NCI-H460 (cell line): ENCODE measurements at places on chromosomes 5 and 9. TPM values are rescaled to one million over a fixed set of nuclear protein-coding genes. Genes with fewer than 3 reads are reported as not detected.

DNA sequence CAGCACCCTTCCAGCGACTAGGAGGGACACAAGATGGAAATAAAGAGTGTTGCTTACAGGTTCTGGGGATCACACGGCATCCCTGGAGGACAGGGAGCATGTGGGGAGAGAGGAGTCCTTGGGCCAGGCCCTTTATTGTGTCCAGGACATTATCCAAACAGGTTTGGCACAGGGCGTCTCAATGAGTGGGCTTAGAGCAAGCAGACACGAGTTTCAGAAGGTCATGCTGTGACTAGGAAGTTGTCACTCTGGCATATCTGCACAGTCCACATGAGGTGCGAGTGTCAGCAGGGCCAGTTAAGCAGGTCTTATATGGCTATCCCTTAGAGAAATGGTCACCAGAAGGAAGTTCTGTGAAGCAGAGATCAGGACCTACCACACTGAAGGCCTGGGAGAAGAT lies 174.5 kb upstream of the OTULINL start:
- no peak for DNase-seq

DNA sequence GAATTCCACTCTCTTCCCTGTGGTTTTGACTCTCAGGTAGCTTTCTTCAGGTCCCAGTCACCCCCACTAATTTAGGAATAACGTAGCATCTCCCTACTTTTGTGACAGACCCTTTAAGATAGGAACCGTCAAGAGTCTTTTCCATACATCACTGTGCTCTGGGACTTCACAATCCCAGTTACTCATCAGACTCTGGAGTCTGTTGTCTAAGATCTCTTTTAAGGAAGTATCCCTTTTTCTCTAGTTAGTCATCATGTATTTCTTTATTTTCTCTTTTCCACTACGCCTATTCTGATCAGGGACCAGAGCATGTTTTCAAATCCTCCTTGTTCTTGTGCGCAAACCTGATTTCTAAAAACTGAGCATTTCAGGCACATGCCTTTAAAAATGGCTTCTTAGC lies 143.0 kb downstream of the GOLPH3 start:
- no peak for DNase-seq

- DNase-seq: peak; percentile 18
These were observed 50.8 kb downstream of the DMRT2 start for GRCh38 chr9:1100945-1101344.

- no peak for DNase-seq
These were observed 8.3 kb downstream of the FOXD1 start for GRCh38 chr5:73440262-73440661.

DNA sequence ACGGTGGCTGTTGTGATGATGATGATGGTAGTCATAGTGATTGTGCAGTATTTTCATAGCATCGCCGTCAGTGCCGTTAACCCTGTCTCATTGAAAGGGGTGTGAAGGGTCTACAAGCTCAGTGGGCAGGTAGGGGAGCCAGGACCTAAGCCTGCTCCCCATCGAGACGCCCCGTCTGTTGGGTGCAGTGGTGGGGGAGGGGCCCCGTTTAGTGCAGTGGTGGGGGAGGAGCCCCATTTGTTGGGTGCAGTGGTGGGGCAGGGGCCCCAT lies 68.6 kb downstream of the COL5A1 start:
- no peak for DNase-seq

GRCh38 chr5:180628827-180629750 lies 20.3 kb downstream of the FLT4 start:
- DNase-seq: no peak

DNA sequence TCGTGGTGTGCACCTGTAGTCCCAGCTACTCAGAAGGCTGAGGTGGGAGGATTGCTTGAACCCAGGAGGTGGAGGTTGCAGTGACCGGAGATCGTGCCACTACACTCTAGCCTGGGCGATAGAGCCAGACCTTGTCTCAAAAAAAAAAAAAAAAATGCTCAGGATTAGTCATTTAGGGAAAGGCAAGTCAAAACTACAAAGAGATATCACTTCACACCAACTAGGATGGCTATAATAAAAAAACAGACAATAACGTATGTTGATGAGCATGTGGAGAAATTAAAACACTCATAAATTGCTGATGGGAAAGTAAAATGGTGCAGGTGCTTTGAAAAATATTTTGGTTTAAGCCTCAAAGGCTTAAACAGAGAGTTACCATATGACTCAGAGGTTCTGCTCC lies 6.3 kb upstream of the ANKRD34B start:
- no peak for DNase-seq

DNA sequence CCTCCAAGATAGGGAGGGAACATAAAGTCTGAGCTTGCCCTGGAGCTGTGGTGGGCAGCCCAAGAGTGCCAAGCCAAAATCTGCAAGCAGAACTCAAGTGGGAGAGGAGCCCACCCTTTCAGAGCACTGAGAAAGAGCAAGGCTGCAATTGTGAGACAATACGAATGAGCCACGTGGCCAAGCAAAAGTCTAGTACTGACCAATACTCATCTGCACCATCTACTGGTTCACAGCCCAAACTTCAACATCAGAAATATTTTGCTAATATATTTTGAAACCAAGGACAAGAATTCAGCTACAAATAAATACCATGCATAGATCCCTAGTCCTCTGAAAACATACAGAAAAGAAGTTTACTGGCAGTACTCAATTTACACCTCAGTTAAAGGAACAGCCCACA lies 696.2 kb upstream of the COX7C start:
- DNase-seq: no peak

DNA sequence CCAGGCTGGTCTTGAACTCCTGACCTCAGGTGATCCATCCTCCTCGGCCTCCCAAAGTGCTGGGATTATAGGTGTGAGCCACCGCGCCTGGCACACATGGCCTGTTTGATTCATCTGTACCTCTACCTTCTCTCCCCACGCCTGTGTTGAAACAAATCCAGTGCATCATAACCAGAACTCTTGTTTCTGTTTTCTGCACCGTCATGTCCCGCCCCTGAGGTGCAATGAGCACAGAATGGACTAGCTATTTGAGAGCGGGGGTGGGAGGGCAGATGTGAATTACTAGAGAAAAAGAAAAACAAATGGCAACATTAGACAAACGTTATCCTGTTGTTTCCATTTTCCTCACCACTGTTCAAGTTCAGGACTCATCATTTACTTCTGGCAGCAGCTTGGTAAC lies 10.7 kb upstream of the FAM193B start:
- no peak for DNase-seq

GRCh38 chr9:77769246-77769645 lies 121.1 kb upstream of the GNA14 start:
- DNase-seq: no peak

DNA sequence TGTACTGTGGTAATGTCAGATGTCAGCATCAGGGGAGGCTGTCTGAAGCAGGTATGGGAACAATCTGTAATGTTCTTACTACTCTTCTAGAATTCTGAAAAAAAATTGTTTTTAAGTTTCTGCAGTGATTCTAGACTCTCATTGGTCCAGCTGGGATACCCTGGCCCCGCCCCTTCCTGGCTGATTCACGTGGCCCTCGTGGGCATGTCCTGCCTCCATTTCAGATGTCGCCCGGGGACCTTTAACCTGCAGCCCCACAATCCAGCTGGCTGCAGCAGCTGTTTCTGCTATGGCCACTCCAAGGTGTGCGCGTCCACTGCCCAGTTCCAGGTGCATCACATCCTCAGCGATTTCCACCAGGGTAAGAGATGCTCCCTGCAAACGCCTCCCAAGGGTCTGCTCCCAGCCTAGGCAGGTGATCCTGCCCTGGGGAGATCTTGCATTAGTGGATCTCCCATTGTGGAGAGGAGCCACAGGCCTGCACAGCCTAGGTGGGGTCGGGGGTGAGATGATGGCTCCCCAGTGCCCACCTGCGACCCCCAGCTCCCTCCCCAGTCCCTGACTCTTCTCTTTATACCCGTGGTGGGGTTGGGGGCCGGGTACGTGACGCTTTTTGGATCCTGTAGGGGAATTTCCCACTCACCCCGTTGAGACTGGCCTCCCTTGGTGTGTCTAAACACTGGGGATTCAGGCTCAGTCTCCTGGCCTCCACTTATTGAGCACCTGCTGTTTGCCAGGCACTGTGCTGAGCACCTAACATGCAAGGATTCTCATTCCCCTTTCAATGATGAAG lies 36.5 kb downstream of the LAMC3 start:
- DNase-seq: no peak

CAVIN4 gene
- 0.67 and 1.4 TPM in 2 replicates for total RNA-seq

CETN3 gene
- total RNA-seq: 60.8 and 61.3 TPM in 2 replicates

MOB3B gene
- 0.15 and 0.26 TPM in 2 replicates for total RNA-seq
